ENCODE measurements at places on chromosomes 7 and 10.

DNA sequence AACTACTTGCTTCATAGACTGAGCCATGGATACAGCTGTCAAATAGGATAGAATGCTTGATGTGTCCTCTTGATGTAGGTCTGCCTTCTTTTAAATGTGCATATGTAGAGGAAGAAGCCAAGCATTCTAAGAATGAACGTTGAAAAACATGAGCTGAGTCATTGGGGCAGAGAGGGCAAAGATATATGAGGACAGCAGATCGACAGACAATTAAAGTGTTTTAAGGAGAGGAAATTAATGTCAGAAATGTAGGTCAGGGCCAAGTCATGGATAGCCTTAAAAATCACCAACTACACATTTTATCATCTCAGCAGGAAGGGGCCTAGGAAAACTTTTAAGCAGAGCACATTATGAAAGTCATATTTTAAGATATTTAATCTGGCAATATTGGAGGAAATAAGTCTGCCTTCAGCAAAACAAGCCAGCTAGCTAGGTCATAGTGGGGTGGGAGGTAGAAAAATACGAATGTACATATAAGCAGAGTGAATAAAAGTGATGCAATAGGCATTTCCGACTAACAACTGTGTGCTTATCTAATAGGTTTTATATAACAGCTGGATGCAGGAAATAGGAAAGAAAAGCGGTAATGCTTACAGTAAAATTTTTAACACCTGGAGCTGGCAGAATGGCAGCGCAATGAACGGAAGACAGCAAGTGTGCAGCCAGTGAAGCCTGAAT, 638.3 kb upstream of the TPK1 start:
- DNase-seq, result no peak

- no peak for DNase-seq
These were observed 25.1 kb downstream of the PLEKHS1 start for GRCh38 chr10:113776553-113776952.

DNA sequence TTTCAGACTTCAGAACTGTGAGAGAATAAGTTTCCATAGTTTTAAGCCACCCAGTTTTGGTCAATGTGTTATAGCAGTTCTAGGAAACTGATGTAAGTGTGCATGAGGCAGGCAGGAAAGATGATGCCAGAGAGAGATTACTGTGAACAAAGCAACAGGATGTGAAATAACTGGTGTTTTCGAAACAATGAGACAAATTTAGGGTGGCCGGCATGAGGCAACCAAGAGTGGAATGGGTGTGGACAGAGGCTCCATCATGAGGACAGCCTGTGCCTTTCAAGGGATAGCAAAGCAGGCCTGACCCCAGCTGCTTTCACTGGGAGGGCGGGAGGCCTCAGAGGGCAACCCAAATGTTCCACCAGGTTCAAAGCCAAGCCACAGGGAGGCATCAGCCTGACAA, 67.3 kb upstream of the UCN3 start:
- no peak for DNase-seq

- DNase-seq, result no peak
These were observed 104.1 kb downstream of the THSD7A start for GRCh38 chr7:11727864-11728263.

DNA sequence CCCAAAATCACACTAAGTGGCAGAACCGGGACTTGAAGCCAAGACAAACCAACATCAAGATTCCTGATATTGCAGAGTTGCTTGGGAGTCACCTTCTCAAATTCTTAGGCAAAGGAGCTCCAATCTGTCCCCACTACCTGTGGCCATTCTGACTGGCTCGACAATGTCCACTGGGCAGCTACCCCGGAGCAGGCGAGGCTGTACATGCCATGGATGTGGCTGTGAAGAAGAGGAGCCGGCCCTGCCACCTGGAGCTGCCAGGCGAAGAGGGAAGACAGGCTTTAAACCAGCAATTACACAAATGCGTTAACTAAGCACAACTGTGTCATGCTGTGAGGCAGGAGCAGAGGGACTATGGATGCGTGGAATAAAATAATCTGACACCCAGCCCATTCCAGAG, 18.1 kb downstream of the CAMK2G start:
- no peak for DNase-seq

All from amniotic stem cell (primary cell).